ENCODE measurements at places on chromosomes 11 and 22. TPM values are rescaled to one million over a fixed set of nuclear protein-coding genes. Genes with fewer than 3 reads are reported as not detected.

- no peaks in the 10 kb centered on the region for H3K4me1 ChIP-seq
- no peak for DNase-seq
- H3K4me3 ChIP-seq, result no peak overlapping the region
- H3K36me3 ChIP-seq, result no peaks in the 10 kb centered on the region
- H3K27me3 ChIP-seq, result no peaks in the 10 kb centered on the region
- H3K27ac ChIP-seq, result no peak overlapping the region
Observed at GRCh38 chr11:6567371-6567745, 36.1 kb downstream of the RRP8 start.

DNA sequence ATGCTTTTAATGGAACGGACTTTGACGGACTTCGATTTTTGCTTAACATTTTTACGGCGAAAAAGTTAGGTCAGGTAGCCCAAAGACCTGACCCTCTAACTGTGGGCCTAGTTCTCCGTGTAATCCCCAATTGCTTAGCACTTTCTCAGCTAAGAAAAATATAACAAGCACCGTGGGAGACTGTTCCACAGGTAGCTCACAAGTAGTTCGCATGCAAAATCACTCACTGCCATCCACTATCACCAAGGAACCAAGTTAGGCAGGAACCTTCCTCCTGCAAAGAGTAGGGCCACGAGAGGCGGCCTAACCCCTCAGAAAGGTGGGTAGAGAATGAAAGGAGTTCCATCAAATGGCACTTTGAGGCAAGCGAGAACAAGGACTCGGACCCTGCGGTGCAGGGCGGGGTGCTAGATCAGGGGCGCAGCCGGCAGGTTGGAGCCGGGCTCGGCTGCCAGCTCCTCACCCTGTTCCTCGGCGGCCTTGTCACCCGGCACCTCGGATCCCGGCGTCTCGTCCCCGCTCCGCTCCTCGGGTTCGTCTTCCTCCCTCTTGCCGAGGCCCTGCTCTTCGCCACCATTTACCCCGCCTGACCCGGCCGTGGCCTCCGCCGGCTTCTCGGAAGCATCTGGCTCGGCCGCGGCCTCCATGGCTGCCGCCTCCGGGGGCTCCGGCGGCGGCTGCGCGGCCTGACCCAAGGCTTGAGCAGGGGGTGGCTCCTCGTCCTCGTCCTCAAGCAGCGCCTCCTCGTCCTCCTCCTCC lies 922 bp downstream of the HNRNPUL2 start:
- H3K27ac ChIP-seq, result peak overlapping the region; percentile 95
- peaks cover 32% of the 10 kb centered on the region for H3K36me3 ChIP-seq
- H3K4me3 ChIP-seq, result peak overlapping the region; percentile 97
- H3K27me3 ChIP-seq, result no peaks in the 10 kb centered on the region
- H3K4me1 ChIP-seq, result peaks cover 29% of the 10 kb centered on the region

- peak within 1 kb of the TSS; percentile 67 for H3K4me3 ChIP-seq
- no peaks in the 10 kb centered on the region for H3K4me1 ChIP-seq
- no peaks in the 10 kb centered on the region for H3K27me3 ChIP-seq
- no peak within 1 kb of the TSS for H3K27ac ChIP-seq
Observed at GRCh38 chr11:86374586-86374985, at the start of gene CCDC81. CCDC81 (plus strand) TSS chr11:86374887; CDS start chr11:86375164, 277 bp downstream.

GRCh38 chr11:59272771-59273372 lies 60.1 kb upstream of the MPEG1 start:
- no peaks in the 10 kb centered on the region for H3K4me1 ChIP-seq
- H3K27ac ChIP-seq, result no peak overlapping the region
- no peak overlapping the region for H3K4me3 ChIP-seq
- H3K36me3 ChIP-seq, result no peaks in the 10 kb centered on the region
- no peak for DNase-seq

- H3K36me3 ChIP-seq, result no peaks in the 10 kb centered on the region
- H3K4me3 ChIP-seq, result no peak overlapping the region
- no peak for DNase-seq
- no peaks in the 10 kb centered on the region for H3K4me1 ChIP-seq
- no peaks in the 10 kb centered on the region for H3K27me3 ChIP-seq
Observed at GRCh38 chr11:26134481-26135355, 197.2 kb upstream of the ANO3 start.

DNA sequence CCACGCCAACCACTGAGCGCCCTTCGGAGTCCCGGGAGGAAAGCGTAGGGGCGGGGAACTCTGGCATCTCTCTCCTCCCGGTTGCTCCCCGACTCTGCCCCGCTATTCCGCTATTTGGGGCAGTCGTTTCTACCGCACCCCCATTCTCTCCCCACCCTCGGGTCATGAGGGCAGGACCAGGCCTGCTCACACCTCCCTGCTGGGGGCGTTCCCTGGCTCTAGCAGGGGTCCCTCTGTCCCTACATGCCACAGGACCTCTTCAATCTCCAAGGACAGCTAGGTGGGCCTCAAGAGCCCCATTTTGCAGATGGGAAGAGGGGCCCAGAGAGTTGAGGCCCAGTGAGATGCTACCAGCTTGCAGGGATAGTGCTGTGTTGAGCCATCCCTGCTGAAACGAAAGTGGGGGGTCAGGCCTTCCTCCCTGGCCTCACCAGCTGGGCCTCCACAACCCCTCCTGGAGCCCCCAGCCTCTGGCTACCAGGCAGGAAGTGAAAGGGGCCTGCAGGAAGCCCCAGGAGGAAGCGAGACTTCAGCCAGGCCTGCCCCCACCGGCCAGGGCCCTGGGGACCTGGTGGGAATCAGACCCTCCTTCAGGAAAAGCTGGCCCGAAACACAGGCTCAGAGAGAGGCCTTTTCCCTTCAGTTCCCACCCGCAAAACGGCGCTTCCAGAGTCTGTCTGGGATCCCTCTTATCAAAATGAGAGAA lies 5.5 kb upstream of the SHISA8 start:
- no peak overlapping the region for H3K27ac ChIP-seq
- H3K27me3 ChIP-seq, result peaks cover 9% of the 10 kb centered on the region

GRCh38 chr22:47376901-47377505 lies 614.6 kb downstream of the TBC1D22A start:
- H3K36me3 ChIP-seq, result no peaks in the 10 kb centered on the region
- H3K4me3 ChIP-seq, result no peak overlapping the region
- H3K4me1 ChIP-seq, result no peaks in the 10 kb centered on the region
- no peak for DNase-seq

DNA sequence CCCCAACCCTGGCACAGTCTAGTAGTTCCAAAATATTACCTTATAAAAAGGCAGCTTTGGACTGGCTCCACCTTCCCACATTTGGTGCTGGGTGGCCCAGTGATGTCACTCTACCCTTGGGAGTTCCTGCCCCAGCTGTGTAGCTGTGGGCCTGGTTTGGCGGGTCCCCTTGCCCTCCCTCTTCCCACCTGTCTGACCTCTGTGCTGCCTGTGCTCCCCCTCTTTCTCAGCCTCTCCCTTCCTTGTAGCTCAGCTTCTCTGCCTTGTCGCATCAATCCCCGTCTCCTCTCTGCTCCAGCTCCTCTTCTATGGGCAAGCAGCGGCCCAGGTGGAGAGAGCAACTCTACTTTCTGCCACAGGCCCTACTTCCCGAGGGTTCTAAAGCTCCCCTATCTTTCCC lies 54.6 kb downstream of the CHRDL2 start:
- H3K27ac ChIP-seq, result no peak overlapping the region
- no peaks in the 10 kb centered on the region for H3K36me3 ChIP-seq
- no peak overlapping the region for H3K4me3 ChIP-seq
- H3K4me1 ChIP-seq, result peaks cover 34% of the 10 kb centered on the region

DNA sequence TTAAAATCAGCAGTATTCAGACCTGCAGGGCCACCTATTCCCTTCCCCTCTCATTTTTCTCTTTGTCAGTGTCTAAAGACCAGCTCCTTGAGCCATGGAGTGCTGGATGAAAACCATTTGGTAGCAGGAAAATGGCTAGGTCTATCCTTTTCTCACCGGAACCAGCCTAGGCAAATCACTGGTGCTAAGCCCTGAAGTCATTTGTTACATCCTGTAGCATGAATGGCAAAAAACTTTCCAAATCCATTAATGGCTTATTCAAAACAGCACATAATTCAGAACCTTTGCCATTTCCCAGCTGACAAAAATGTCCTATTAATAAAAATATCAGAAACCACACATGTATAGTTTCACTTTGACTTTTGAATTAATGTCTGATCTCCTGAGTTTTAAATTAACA lies 209.5 kb upstream of the E2F8 start:
- H3K4me1 ChIP-seq, result no peaks in the 10 kb centered on the region
- no peak for DNase-seq
- H3K27me3 ChIP-seq, result no peaks in the 10 kb centered on the region
- H3K36me3 ChIP-seq, result no peaks in the 10 kb centered on the region

DNA sequence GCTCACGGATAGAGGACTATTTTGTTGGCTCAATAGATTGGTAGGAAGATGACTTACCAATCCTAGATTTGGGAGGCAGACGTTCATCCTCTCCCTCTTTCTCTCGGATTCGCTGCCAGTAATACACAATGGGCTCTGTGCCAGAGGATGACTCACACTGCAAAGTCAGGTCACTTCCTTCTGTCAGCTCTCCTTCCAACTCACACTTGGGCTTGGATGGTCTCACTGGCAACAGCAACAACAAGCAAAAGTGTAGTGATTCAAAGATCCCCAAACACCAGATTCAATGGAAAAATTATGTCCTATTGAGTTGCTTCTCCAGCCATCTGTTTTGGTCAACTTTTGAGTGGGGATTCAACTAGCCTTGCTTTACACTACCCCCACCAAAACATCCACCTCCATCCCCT lies 21.7 kb upstream of the HSPA8 start:
- no peaks in the 10 kb centered on the region for H3K27me3 ChIP-seq
- H3K4me3 ChIP-seq, result no peak overlapping the region
- no peak overlapping the region for H3K27ac ChIP-seq
- H3K4me1 ChIP-seq, result peaks cover 4% of the 10 kb centered on the region

DNA sequence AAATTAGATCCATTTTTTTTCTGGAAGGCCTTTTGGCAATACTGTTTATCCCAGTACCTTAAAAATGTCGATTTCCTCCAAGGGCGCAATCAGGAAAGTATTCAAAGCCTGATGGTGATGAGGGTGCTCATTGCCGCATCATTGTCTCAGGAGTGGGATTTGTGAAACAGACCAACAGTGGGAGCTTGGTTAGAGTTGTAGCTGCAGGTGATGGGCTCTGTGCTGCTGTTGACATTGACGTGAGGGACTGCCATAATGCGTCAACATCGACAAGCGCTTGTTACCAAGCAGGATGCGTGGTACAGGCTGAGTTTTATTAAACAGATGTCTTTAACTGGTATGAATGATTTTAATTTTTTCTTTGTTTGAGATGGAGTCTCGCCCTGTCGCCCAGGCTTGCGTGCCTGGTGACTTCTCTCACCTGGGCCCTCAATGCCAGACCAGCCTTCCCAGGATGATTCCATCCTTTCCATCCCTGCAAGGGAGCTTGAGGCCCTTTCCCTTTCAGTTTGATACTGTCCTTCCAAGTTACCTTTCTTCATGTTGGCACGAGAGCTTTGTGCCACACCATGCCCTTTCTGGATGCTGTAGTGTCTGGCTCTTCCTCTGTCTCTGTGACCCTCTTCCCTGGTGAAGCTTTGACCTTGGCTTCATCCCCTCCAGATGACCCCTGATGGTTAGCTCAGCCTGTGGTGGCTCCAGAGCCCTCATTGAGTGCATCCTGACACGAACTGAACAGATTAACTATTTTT lies 10.6 kb downstream of the MED15 start:
- no peak for DNase-seq
- H3K4me1 ChIP-seq, result peaks cover 9% of the 10 kb centered on the region

- no peak overlapping the region for H3K4me3 ChIP-seq
- no peaks in the 10 kb centered on the region for H3K36me3 ChIP-seq
- no peak for DNase-seq
- H3K27ac ChIP-seq, result no peak overlapping the region
- H3K4me1 ChIP-seq, result no peaks in the 10 kb centered on the region
Observed at GRCh38 chr11:134503100-134503499, 91.1 kb upstream of the B3GAT1 start.

- no peaks in the 10 kb centered on the region for H3K27me3 ChIP-seq
- no peaks in the 10 kb centered on the region for H3K36me3 ChIP-seq
- H3K4me3 ChIP-seq, result peak overlapping the region; percentile 89
- H3K4me1 ChIP-seq, result peaks cover 15% of the 10 kb centered on the region
- DNase-seq, result no peak
Observed at GRCh38 chr11:125063429-125064043, 431 bp downstream of the SLC37A2 start.

DNA sequence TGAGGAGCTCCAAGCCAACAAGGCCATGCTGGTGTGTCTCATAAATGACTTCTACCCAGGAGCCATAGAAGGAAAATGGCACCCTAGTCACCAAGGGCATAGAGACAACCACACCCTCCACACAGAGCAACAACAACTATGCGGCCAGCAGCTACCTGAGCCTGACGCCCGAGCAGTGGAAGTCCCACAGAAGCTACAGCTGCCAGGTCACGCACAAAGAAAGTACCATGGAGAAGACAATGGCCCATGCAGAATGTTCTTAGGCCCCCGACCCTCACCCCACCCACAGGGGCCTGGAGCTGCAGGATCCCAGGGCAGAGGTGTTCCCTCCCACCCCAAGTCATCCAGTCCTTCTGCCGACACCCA lies 28.0 kb downstream of the IGLL5 start:
- no peaks in the 10 kb centered on the region for H3K4me1 ChIP-seq
- no peak overlapping the region for H3K27ac ChIP-seq

DNA sequence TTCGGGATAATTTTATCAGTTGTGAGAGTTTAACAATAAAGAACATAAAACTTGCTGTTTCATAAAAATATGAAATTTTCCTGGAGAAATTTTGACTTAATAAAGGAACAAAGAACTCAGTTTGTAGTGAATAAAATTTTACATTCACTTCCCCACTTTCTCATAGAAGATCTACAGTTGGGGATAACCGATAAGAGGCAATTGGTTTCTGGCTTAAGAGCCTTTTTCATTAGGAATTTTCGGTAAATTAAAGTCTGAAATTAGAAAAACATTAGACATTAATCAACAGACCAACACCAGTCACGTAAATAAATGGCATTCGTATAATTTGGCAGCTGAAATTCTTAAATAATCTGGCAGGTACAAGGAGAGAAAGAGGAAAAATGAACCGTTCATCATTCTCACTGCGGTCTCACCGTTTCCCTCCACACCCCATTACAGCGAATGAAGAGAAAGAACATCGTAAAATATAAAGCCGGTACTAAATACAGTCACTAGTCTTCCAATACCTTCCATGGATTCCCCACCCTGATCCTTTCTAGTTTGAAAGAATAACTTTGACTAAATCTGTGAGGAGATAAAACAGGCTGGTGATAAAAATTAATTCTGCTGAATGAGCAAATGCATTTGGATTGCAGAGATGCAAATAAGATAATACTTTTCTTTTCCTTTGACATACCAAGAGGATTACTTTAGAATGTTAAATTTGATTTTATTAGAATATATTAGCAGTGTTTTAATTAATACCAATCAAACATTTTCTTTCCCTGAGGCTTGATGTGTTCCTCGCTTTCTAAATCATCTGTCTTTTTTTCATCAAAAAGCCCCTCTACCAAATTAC lies 19.5 kb downstream of the BLID start:
- H3K36me3 ChIP-seq, result no peaks in the 10 kb centered on the region
- H3K27ac ChIP-seq, result peak overlapping the region; percentile 91
- H3K27me3 ChIP-seq, result no peaks in the 10 kb centered on the region
- H3K4me3 ChIP-seq, result peak overlapping the region; percentile 91
- peaks cover 12% of the 10 kb centered on the region for H3K4me1 ChIP-seq

- H3K27me3 ChIP-seq, result no peaks in the 10 kb centered on the region
- peaks cover 6% of the 10 kb centered on the region for H3K4me1 ChIP-seq
- no peak overlapping the region for H3K27ac ChIP-seq
- no peak for DNase-seq
- H3K36me3 ChIP-seq, result no peaks in the 10 kb centered on the region
- H3K4me3 ChIP-seq, result no peak overlapping the region
Observed at GRCh38 chr11:119778391-119779194, 49.6 kb upstream of the NECTIN1 start.

SLC22A9 gene
- not detected for total RNA-seq

ZNF74 gene
- 13.8 TPM for total RNA-seq

SMARCB1 gene
- total RNA-seq, result 43.5 TPM

TRPC6 gene
- 2.7 TPM for total RNA-seq

KCNQ1 gene
- 25.3 TPM for total RNA-seq

PDGFD gene
- total RNA-seq, result 135 TPM

Measured in thoracic aorta (tissue), 2 donors.